ENCODE measurements at places on chromosomes 2 and 18.

- peaks cover 5% of the 10 kb centered on the region for H3K36me3 ChIP-seq
- DNase-seq, result peak; percentile 91
- H3K27ac ChIP-seq, result no peak overlapping the region
- peaks cover 21% of the 10 kb centered on the region for H3K27me3 ChIP-seq
- H3K4me1 ChIP-seq, result peaks cover 26% of the 10 kb centered on the region
Observed at GRCh38 chr2:10497797-10498251, 49.7 kb upstream of the ODC1 start.

DNA sequence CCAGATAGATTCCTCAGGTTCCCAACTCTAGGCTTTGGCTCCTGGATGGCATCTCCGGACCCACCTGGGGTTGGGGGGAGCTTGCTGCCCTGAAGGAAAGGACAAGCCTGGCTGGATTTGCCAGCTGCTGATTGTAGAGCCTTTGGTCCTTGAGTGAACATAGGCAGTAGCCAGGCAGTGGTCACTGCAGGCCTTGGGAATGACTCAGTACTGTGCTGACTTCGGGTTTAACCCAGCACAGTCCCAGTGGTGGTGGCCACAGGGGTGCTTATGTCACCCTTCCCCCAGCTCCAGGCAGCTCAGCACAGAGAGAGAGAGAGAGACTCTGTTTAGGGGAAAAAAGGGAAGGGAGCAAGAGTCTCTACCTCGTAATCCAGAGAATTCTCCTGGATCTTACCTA, 27.7 kb upstream of the ACTR2 start:
- no peak overlapping the region for H3K4me3 ChIP-seq
- H3K27ac ChIP-seq, result no peak overlapping the region
- no peak for DNase-seq
- H3K27me3 ChIP-seq, result no peaks in the 10 kb centered on the region
- H3K36me3 ChIP-seq, result no peaks in the 10 kb centered on the region

DNA sequence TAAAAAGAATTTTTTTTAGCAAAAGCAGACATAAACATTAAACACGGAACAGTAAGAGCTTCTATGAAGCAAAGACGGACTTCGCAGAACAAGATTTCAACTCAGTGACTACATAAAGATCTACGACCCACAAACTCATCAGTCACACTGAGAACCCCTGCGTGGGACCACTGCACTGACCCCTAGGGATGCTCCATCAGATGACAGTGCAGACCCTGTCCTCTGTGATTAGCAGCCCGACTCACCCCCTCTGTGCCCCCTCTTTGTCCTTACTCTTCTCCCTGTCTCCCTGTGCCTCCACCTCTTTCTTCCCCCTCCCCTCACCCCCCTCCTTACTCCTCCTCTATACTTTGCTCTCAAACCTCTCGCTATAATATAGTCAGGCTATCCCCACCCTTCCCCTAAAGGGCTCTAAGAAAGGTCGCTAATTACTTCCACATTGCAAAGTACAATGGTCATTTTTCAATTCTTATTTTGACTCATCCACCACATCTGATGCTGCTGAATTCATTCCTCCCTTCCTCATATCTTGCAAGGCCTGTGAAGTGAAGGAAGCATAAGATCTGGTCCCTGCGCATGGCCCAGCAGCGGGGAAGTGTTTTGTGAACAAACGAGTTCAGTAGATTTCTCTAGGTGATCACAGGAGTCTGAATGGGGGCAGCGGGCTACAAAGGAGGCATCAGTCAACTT, 89.3 kb downstream of the CABYR start:
- peak; percentile 29 for DNase-seq
- H3K27ac ChIP-seq, result no peak overlapping the region
- peaks cover 21% of the 10 kb centered on the region for H3K4me1 ChIP-seq
- H3K4me3 ChIP-seq, result no peak overlapping the region
- H3K27me3 ChIP-seq, result no peaks in the 10 kb centered on the region

- peak; percentile 62 for DNase-seq
- no peak overlapping the region for H3K27ac ChIP-seq
- H3K4me1 ChIP-seq, result peaks cover 13% of the 10 kb centered on the region
- peaks cover 72% of the 10 kb centered on the region for H3K36me3 ChIP-seq
- no peaks in the 10 kb centered on the region for H3K27me3 ChIP-seq
Observed at GRCh38 chr2:182924306-182924705, 57.9 kb upstream of the FRZB start.

- no peaks in the 10 kb centered on the region for H3K4me1 ChIP-seq
- H3K36me3 ChIP-seq, result no peaks in the 10 kb centered on the region
- no peak overlapping the region for H3K27ac ChIP-seq
Observed at GRCh38 chr18:31740180-31740579, 20.5 kb downstream of the SLC25A52 start.

DNA sequence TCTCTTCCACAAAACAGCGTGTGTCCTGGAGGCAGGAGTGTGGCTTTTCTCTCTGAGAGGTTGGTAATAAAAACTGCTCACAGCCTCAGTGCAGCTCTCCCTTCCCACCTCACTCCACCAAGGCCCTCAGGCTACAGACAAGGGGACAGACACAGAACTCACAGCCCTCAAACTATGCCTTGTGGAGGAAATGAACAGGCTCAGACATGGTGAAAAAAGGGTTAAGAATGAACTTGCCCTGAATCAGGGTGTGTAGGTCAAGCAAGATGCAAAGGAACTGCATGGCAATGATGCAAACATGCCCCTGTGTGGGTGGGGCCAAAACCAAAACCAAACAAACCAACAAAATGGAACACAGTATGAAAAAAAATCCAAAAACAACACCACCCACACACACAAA, 125.8 kb downstream of the GALNT14 start:
- DNase-seq, result no peak
- no peaks in the 10 kb centered on the region for H3K27me3 ChIP-seq
- peaks cover 6% of the 10 kb centered on the region for H3K36me3 ChIP-seq
